ENCODE measurements at places on chromosomes 12 and 14.

DNA sequence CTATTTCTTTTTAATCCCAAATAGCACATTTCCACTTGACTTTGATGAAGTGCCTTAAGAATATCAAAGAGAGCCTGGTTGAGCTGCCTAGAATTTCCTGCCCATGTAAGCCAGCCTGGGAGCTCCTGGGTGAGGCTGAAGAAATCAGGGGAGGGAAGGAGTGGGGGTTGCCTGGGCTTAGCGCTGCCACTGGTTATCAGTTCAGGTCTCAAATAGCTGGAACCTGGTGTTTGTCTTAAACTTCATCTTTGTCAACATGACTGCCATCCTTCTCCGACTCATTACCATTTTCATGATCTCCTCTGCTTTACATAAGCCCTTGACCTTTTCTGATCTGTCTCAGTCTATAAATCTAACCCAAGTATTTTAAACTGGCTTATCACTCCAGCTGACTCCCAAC, 151.5 kb downstream of the TTC8 start:
- no peak for DNase-seq

GRCh38 chr12:67377541-67377940, 108.4 kb downstream of the CAND1 start:
- DNase-seq, result no peak

DNA sequence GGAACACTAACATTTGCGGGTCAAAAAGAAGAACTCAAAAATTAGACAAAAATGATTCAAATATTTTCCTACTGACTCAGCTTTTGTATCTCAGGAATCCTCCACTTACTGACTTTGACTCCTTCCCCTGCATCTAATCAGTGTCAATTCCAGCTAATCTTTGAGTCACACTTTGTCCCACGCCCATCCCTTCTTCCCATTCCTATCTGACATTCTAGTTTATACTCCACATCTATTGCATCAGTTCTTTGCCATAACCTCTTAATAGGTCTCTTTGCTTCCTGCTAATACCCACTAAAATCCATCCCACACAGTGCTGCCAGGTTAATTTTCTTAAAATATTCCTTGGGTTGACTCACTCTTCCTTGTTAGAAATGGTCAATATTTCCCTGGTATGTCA, 19.1 kb downstream of the BBS10 start:
- peak; percentile 72 for DNase-seq

DNA sequence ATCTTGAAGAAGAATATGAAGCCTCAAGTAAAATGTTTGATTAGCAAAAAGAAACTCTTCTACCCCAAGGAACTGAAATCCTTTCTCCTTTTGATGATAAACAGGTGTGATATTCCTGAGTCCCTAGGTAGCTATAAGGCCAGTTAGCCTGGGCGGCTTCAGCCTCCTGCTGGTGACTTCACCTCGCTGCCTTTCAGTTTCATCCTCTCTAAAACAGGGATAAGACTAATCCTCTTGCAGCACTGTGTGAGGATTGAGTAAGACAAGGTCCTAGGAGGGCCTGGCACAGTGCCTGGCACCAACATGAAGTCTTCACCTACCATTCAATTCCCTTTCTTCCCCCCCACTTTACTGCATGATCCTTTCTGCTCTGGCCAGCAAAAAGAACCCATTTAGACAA, 42.1 kb downstream of the CIT start:
- no peak for DNase-seq

GRCh38 chr12:21763531-21763930, 11.0 kb downstream of the KCNJ8 start:
- no peak for DNase-seq

- DNase-seq, result no peak
Observed at GRCh38 chr14:74265301-74265965, 26.2 kb downstream of the VSX2 start.

GRCh38 chr14:95761436-95761835, 47.5 kb upstream of the TCL1A start:
- no peak for DNase-seq

- DNase-seq, result no peak
Observed at GRCh38 chr12:5244513-5244972, 187.4 kb upstream of the NTF3 start.

- DNase-seq, result peak; percentile 90
Observed at GRCh38 chr12:47819896-47820630, at the start of gene HDAC7. HDAC7 (minus strand) TSS chr12:47819903; CDS start chr12:47819785, 118 bp downstream.

DNA sequence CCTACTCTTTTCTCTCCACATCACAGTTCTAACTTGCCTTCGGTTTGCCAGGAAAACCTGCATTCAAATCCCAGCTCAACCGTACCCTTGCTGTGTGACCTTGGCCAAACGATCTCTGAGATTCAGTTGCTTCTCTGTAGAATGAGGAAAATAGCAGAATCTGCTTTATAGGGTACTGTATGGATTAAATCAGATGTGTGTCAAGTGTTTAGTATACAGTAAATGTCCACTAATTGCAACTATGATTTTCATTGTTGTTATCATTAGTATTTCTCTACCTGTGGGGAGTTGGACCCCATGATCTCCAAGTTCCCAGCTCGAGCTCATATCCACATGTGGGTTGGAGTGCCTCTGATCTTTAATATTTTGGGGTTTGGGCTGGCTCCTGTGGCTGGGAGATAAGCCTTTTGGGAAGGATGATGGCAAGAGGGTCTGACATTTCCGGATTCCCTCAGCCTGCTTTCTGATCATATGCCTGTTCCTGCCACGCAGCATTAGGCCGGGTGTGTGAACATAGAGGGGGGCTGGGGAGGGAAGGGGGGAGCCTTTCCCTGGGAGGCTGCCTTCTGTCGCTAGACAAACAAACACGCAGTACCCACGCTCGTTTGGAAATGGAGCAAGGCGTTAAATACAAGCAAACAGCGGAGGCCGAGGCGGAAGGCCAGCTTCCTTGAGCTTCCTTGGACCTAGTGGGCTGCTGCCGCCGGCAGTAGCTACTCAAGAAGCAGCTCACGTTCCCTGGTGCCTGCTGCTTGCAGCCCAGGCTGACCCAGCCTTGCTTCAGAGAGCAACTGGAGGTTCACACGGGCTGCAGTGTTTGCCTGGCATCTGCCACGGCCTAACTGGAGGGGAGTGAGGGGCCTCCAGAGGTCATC, 213.5 kb upstream of the LHX5 start:
- no peak for DNase-seq

DNA sequence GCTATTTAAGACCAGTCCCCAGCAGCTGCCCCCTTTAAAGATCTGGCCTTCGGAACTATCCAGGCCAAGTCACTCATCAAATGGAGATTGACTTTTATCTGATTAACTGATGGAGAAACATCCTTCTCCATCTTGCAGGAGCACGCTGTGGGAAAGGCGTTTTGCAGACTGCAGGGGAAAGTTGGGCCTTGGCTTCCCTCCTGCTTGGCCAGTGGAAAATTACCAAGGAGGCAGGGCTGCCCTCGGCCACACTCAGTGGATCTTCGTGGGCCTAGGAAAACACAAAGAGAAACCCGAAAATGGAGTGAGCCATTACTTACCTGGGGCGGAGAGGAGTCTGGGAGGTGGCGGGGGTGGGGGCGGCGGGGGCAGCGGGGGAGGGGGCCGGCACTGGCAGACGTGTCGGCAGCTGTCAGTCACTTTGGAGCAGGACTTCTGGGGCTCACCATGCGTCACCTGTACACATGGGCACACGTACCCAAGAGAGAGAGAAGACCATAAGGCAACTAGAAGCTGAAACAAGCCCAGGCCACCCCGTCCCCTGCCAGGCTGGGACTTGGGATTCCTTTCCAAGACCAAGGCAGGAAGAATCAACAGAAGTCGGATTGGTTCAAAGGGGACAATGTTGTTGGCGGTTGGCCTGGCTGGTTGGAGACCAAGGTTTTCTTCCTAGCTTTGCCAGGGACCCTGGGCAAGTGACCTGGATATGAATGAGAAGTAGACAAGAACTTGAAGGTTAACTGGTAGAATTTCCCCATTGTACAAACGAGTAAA, 9.2 kb downstream of the PRIMA1 start:
- no peak for DNase-seq

DNA sequence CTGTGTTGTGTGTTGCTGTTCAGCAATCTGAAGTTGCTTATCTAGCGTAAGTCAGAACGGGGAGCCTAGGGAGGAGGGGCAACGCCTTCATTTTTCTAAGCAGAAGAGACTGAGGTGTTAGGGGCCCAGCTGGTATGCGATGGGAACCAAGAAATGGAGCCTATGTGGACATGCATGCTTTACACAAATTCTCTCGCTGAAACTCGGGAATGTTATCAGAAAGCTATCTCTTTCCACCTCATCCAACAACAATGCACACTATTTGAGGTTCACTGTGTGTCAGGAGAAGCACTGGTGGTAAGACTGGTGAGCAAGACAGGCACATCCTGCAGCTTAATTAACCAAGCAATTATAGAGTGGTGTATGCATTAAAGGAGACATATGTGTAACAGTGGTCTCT, 89.7 kb downstream of the NRXN3 start:
- no peak for DNase-seq

GRCh38 chr14:53022593-53022992, 71.7 kb upstream of the FERMT2 start:
- DNase-seq, result no peak

DNA sequence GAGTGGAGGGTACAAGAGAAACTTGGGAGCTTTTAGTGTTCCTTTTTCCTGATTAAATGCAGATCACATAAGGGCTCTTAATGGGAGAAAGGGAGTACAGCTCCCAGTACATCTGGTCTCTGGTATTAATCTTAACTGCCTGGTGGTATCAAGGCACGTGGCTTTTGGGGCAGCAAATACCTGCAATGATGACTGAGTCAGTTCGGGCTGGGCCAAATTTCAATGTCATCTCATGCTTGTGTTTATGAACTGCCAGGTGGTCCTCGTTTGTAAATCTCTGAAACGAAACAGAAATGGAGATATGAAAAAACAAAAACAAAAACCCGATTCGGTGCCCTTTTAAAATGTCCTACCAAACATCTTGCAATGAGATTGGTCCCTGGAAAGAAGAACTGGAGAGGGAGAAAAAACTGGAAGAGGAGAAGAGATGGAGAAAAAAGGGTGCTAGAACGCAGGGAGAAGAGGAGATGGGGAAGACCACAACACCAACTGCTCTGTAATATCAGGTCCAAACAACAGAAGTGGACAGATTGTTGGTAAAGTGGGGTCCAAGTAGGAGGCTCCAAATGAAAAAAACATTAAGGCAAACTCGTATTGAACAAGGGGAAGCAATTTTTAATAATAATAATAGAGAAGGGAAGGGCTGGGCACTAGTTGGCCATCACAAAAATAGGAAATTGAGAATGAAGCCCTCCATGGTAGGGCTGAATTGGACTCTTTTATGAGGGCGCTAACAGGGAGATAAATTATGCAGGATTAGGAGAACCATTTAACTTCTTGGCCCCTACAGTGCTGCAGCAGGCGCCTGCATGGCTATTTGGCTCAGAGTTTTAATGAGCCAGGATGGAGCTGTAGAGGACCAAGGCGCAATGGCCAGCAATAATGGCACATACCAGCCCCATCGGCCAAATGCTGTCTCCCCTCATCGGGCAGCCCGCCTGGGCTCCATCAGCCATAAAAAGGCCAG, 45.4 kb upstream of the NPFF start:
- DNase-seq, result no peak

GRCh38 chr14:42140001-42140400, 533.3 kb downstream of the LRFN5 start:
- DNase-seq, result no peak

DNA sequence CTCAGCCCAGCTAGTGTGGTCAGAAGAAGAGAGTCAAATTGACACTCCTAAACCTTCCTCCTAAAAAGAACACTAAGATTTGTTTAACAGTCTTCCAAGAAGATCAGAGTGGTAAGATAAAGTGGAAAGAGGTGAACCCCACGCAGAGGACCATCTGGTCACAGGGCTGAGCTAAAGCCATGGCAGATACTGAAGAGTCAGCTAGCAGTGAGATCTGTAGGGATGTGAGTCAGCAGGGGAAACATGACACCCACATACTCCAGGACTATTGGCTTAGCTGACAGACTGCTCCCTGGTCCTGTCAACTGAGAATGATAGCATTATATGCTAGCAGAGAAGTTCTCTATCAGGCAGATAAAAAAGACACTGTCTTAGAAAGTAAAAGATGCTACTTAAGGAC, 269.4 kb upstream of the ALG10 start:
- DNase-seq, result no peak

- no peak for DNase-seq
Observed at GRCh38 chr14:67636361-67636919, 16.7 kb downstream of the ARG2 start.

DNA sequence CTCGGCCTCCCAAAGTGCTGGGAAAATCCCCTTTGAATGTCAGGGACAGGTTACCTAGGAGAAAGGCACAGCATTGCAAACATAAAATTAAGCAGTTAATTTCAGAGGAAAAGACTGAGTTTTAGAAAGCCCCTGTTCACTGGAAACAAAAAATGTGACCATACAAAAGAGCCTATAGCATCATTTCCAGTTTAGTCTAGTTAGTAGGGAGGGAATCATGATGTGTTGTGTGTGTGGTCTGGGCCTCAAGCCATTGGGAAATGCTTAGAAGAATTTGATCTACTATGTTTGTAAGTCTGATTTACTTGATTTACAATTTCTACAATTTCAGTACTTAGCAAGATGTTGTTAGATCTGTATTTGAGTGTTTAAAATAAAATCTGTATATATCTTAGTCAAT, 47.1 kb upstream of the RERG start:
- DNase-seq, result no peak

- no peak for DNase-seq
Observed at GRCh38 chr14:67440513-67440912, 28.5 kb upstream of the PLEK2 start.

GRCh38 chr12:52267266-52267665, 7.2 kb upstream of the KRT86 start:
- no peak for DNase-seq

DNA sequence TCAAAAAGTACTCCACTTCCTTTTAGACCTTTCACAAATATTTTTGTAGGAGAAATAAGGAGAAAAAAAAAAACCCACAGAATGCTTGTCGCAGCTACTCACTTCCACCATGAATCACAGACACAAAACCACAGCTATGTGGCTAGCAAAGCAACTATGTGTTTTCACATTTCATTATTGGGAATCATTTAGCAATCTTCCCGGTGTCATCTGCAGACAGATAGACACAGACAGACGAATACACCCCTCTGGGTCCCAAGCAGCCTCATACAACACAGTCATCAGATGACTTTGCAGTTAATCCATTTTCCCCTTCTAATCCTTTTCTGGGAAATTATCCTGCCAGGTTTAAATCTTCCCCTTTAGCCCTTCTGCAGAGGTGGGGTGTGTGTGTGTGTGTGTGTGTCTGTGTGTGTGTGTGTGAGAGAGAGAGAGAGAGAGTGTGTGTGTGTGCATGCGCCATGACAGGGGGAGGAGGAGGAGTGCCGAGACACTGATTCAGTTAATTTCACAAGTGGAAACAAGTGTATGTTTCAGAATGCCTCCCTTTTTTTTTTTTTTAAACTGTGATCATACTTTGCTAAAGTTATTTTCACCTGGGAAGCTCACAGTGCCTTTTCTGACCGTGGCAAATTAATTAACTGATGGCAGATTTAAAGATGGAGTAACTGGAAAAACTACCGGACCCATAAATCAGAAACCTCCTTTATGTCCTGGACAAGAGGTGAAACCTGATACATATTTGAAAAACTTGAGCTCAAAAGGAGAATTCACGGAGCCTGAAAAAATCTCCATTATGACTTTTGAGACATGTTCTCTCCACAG, 39.9 kb downstream of the LTBP2 start:
- peak; percentile 97 for DNase-seq
